ENCODE measurements at places on chromosomes 2 and 18.

GRCh38 chr18:75548353-75548905 is 120.9 kb upstream of the SMIM21 start:
- no peak for DNase-seq

- no peak for DNase-seq
Measured at GRCh38 chr2:71540818-71541217, 87.5 kb downstream of the DYSF start.

- DNase-seq = no peak
Measured at GRCh38 chr18:79628416-79629248, 51.0 kb upstream of the CTDP1 start.

DNA sequence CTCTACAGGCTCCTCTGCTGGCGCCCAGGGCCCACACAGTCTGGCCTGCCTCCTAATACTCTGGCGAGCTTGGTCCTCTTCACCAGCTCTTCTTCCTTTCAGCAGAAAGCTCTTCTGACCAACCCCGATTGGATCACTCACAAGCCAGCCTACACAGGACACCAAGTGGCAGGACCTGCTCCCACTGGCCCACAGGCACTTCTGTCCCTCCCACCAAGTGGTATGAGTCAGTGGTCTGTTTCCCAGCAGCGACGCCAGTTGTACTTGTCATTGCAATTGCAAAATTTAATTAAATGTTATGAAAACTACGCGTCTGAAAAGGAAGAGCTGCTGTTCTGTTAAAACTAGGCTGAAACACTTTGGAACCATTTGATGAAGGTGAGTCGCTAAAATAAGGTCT is 46.7 kb downstream of the NDUFA10 start:
- no peak for DNase-seq

- DNase-seq = no peak
Measured at GRCh38 chr2:23244617-23245016, 140.4 kb upstream of the KLHL29 start.

DNA sequence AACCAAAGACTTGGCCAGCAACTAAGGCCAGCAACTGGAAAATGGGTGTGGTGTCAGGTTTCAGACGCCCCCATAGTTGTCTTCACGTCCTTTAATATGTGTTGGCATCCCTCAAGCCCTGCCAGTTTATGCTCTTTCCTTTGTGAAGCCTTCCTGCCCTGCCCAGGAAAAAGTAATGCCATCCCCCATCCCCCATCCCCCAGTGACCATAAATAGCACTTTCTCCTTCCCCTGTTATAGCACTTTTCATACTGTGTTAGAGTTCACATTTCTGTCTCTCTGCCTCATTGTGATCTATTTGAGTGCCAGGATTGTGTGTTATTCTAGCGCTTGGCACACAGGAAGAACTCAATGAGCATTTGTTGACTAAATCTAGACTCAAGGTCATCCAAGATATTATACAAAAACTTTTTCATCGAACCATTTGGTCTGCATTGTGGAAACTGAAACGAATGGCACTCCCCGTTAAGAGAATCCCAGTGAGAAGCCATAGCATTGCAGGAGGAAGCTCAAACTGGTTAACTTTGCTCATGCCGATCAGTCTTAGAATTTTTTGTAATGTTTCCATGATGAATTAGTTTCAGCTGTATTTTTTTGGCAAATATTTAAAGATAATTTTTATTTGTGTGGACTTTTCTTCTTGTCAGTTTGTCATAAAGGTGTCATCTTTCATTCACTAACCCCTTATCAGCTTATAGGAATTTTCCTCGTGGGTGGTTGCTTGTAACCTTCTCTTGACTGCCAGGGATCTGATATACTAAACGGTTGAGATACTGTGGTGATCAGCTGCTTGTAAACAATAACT is 15.7 kb downstream of the CRIM1 start:
- DNase-seq = no peak

DNA sequence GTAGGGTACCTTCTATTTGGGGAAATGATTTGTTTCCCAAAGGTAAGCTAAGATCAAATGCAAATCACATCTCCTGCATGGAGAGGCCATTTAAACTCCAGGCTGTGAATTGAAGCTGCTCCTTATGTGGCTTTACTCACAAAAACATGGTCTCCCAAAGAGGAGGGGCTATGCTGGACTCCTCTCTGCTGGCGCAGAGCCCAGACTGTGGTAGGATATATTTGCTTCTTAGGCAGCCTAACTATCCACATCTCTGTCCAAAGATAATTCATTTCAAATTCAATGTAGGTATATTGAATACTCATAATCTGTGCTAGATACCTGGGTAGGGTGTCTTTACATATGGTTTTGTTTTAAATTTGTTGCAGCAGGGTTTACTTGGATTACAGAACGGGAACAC is 358.5 kb downstream of the ALK start:
- DNase-seq = no peak

- no peak for DNase-seq
Measured at GRCh38 chr2:621303-622099, 55.7 kb downstream of the TMEM18 start.

DNA sequence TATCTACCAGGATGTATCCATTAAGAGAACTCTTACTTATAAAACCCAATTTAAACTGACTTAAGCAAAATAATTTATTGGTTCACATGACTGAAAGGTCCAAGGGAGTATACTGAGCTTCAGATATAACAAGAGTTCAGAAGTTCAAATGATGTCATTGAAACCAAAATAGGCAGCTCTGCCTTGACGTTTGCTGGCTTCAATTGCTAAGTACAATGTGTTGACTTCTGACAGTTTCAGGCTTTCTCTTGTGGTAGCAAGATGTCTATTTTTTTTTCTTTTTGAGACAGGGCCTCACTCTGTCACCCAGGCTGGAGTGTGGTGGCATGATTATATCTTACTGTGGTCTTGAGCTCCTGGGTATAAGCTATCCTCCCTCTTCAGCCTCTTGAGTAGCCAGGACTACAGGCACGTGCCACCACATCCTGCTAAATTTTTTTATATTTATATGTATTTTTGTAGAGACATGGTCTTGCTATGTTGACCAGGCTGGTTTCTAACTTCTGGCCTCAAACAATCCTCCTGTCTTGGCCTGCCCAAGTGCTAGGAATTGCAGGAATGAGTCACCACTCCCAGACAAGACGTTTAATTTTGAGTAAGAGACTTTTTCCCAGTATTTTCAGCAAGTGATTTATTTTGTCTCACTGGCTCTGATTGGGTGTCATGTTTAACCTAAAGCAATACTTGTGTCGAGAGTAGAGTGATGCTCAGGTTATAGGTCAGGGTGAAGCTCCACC is 184.8 kb downstream of the NR4A2 start:
- peak; percentile 22 for DNase-seq

GRCh38 chr2:153417077-153417476 is 61.5 kb downstream of the RPRM start:
- DNase-seq = no peak

GRCh38 chr2:241799522-241800197 is 9.3 kb upstream of the NEU4 start:
- DNase-seq = peak; percentile 31

- no peak for DNase-seq
Measured at GRCh38 chr18:22558945-22559385, 141.2 kb upstream of the CTAGE1 start.

DNA sequence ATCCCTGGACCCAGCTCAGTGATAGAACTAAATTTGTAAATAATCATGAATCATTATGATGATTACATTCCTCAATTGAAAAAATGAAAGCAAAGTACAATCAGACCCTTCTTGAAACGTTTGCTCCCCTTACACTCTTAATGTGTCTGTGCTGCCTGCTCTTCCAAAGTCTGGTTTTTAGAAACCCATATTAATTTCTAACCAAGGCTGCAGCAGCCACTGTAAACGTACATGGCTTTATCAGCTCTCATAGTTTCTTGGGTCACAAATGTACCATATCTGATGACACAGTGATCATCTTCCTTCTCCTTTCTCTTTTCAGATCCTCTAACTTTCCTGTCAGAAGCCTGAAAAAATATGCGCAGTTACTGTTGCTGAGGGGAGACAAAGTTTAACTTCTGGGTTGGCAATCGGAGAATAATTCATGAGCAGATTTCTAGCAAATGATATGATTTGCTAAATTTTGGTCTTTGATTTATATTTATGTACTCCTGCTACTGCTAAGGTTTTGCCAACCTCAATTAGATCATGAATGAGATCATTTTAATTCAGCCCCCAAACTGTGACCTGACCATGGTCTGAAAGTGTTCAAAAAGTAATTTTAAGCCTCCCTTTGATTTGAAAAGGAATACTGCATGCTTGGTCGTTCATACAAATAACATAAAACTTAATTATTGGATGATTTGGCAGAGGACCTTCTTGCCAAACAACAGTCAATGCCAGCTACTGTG is 12.3 kb downstream of the ZEB2 start:
- DNase-seq = no peak

All from GM13976 (cell line).